ENCODE measurements at places on chromosomes 7 and 10. TPM values are rescaled to one million over a fixed set of nuclear protein-coding genes. Genes with fewer than 3 reads are reported as not detected.

Gene SLC16A9
- total RNA-seq, result 95.7 TPM

DNA sequence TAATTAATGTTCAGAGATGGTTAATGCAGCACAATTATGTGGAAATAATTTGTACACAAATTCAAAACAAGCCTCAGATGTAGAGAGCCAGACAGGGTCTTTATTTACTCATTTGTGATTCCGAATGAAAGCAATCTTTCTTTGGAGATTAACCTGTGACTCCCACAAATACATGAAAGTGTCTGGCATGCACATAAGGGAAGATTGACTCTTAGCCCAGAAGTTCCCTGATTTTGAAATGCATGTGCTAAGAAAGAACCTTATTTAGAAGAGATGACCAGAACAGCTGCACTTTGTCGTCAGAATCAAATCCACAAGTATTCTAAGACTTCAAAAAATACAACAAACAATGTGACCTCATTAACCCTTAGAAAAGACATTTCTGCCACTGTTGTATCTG lies 45.1 kb downstream of the RNLS start:
- no peak for ATAC-seq

Gene ACTL6B
- 29.4 TPM for total RNA-seq

GRCh38 chr10:109996225-109996624 lies 11.6 kb upstream of the ADD3 start:
- ATAC-seq, result peak; percentile 31

DNA sequence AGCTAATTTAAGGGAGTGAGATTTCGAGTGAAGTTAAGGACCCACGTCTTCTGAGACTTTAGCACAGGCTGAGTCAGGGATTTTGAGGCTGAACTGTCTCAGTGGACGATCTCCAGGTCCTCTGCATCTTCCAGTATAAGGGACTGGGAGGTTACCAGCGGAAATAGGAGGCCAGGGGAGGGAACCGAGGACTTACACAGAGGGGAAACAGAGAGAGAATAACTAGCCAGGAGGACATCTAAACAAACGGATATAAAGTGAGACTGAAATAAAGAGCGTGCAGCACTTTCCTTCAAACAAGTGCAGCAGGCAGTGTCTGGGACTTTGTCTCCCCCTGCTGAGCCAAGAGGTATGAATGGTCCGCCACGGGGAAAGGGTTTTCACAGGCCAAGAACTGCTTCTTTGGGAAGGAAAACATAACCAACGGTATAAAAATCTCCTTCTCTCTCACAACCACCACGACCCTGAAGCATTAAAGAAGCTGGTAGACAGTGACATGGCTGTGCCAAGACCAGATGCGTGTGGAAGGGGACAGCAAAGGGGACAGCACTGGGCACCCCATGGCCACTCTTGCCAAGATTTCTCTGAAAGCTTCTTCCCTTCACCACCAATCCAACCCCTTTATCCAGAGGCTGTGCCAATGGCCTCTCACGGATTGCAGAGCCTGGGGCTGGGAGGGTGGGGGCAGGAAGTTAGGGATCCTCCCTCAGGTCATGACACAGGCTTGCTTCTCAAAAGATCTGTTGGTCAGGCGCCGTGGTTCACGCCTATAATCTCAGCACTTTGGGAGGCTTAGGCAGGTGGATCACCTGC lies 72.0 kb downstream of the SLC37A3 start:
- ATAC-seq, result no peak

Gene DGKI
- total RNA-seq, result 16.5 TPM

DNA sequence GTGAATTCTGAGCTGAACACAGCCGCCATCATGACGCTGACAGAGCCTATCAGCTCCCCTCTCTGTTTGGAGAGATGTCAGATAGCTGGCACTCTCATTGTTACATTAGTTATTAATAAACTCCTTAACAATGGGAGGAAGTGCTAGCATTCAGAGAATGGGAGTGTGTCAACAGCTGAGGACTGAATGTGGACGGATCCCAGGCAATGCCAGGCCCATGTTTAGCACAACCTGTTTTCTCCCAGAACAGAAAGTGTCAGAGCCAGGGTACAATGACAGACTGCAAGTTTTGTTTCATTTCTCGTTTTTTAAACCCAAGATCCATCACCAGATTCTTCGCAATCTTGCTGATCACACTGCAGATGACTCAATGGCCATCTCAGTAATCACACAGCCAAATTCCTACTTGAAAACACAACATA lies 99.6 kb downstream of the PRPF18 start:
- peak; percentile 78 for ATAC-seq
